Activated T-cell treated with anti-CD3 and anti-CD28 coated beads, Interleukin-2, amount 50 U/mL, for 72 hours (primary cell): ENCODE measurements at places on chromosomes 1 and 21. TPM values are rescaled to one million over a fixed set of nuclear protein-coding genes. Genes with fewer than 3 reads are reported as not detected.

Gene SPRR2F
- total RNA-seq, result not detected

Gene MANEAL
- 1.9 TPM for total RNA-seq

Gene KCNT2
- total RNA-seq, result not detected

GRCh38 chr1:15916417-15916816, 59.5 kb downstream of the ZBTB17 start:
- H3K4me3 ChIP-seq, result peak overlapping the region; percentile 74
- peaks cover 31% of the 10 kb centered on the region for H3K36me3 ChIP-seq
- peaks cover 47% of the 10 kb centered on the region for H3K4me1 ChIP-seq
- DNase-seq, result no peak
